ENCODE measurements at places on chromosomes 4 and X. TPM values are rescaled to one million over a fixed set of nuclear protein-coding genes. Genes with fewer than 3 reads are reported as not detected.

DNA sequence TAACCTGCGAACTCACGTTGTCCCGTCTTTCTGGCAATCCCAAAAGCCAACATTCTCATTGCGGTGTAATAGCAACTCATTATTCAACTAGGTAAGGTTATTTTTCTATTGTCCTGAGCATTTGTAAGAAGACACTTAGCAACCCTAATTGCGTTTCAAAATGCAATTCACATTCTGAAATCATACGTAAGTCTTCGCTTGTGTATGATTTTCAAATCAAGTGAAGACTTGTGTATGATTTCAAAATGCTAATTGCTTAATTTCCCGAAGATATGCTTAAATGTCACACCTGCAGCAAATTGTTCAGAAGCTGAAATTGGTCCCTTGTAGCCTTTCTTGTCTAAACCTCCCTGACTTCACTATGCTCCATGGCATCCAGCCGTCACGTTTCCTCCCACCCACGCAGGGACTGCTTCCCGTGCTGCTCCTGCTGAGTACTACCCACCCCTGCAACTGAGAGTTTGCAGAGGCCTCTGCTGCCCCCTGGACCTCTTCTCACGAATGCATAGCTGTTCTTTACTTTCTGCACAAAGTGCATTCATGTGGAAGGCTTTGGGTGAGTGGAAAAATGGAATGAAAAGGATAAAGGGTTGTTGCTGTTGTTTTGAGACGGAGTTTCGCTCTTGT lies 40.8 kb upstream of the CLDN24 start:
- peak; percentile 23 for DNase-seq

The UGT2B10 gene
- not detected for polyA plus RNA-seq

The CT47C1 gene
- not detected for polyA plus RNA-seq

The EMD gene
- polyA plus RNA-seq, result 45.6 TPM

The TBL1X gene
- polyA plus RNA-seq, result 12.6 TPM

Measured in muscle of back (tissue), 13 donors.